ENCODE measurements at places on chromosomes 16 and 17.
A peak's percentile ranks its signal among the peaks of the same experiment; 100 is the strongest.

DNA sequence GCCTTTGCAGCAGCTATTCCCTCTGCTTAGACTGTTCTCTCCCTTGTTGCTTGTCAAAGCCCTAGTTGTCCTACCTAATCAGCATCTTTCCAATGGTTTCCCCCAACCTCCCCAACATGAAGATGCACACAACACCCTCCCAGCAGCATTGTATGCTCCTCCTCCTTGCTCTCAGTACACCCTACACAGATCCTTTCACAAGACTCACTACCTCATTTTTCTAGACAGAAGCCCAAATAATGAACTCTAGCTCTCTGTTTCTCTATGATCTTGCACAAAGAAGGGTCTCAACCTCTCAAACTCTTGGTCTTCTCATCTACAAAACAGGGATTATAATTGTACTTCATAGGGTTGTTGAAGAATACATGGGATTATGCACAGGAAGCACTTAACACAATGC lies 19.4 kb downstream of the PSME3IP1 start:
- DNase-seq, result no peak

DNA sequence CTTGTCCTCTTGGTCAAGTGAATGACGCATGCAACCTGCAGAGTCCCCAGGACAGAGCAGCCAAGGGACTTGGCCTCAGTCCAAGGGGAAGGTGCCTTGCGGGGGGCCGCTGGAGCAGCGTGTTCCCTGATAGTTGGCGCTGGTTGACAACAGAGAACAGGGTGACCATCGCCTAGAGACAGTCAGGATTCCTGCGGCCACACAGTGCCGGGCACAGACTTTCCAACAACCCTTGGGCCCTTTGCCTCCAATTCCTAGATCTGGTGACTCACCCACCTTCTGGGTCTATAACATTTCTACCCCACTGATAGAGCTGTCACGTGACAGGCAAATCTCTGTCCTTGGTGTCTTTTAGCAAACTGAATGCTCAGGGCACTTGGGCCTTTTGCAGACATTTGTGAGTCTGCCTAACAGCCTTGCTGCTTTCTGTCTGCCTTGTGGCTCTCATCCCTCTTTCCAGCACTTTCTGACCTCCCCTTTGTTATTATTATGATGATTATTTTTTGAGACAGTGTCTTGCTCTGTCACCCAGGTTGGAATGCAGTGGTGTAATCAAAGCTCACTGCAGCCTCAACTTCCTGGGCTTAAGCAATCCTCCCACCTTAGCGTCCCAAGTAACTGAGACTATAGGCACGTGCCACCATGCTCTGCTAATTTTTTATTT lies 11.9 kb upstream of the TEDC2 start:
- no peak for DNase-seq

DNA sequence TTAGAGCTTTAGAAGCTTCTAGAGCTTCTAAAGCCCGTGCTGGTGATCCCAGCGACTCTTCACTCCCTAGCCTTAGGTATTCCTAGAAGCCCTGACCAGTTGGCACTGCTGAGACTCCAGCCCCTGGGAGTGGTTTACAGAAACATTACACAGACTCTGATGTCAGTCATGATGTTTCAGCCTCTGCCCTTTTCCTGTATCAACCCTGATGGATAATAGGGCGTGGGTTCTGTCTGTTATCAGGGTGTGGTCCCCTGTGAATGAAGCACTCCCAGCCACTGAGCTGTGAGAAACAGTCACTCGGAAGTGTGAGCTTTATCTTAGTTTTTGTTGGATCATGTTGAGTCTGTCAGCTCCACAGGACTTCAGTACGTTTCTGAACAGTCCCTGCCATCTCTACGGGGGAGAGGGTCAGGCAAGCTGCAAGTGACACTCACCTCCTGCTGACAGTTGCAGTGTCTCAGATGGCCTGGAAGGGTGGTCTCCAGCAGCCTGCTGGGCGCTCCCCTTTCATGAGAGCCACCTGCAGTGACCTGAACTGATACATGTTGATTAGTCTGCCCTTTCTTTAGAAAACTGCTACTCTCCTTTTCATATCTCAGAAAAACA lies 12.8 kb downstream of the GOSR2 start:
- DNase-seq, result no peak

GRCh38 chr16:48955837-48956236 lies 325.8 kb downstream of the CBLN1 start:
- DNase-seq, result no peak

DNA sequence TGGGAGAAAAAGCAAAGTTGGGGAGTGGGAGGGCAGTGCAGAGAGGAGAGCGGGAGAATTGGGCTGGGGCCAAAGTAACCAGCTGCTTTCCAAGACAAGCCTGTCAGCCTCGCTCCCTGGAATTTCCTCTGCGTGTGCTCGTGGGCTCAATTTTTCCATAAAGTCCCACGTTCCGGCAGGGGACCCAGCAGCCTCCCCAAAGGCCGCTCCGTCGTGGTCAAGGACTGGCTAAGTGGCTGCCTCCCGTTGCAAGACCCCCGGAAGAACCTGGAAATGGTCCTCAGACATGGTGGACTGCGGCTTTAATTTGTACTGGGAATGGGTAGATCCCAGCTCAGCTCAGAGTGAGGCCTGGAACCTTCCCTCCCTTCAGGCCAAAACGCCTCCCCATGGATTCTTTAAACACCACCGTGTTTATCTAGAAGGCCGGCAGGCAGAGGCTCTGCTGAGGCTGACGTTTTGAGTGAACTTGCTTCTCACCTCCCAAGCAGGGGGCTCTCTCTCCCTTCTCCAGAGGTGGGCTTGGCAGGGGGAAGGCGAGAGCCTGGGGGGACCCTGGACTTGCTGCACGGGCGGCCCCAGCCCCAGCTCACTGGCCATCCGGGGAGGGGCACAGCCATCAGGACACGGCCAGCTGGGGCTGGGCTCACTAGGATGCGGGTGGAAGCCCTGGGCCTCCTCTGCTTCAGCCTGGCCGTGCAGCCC lies 190.0 kb downstream of the C16orf95 start:
- DNase-seq, result no peak

GRCh38 chr17:58324409-58325288 lies 3.9 kb downstream of the TSPOAP1 start:
- DNase-seq, result no peak

DNA sequence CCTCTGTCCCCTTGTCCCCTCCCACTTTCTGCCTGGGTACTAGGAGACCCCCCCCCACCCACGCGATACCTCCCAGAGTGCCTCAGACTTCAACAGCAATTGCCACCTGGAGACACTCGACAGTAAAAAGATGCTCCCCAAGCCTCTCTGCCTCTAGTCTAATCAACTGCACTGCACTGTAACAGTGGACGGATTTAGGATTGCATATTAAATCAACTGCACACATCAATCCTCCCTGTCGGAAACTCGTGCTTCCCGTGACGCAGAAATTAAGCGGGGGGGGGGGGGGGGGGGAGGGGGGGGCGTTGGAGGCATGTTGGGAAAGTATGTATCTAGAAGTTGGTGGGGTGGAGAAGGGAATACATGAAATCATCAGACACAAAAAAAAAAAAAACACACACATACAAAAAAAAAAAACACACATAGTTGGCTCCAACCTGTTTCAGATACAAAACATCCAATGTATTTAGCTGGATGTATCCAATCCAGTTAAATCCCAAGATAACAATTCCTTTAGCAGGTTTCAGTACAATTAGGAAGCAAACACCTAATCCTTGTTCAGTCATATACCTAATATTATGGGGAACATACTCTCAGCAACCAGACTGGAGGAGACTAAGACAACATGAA lies 29.7 kb downstream of the FAM222B start:
- DNase-seq, result no peak

GRCh38 chr16:86219655-86220445 lies 290.5 kb upstream of the FOXF1 start:
- DNase-seq, result no peak

- DNase-seq, result no peak
Measured at GRCh38 chr16:72125635-72126428, 32.2 kb downstream of the DHX38 start.

DNA sequence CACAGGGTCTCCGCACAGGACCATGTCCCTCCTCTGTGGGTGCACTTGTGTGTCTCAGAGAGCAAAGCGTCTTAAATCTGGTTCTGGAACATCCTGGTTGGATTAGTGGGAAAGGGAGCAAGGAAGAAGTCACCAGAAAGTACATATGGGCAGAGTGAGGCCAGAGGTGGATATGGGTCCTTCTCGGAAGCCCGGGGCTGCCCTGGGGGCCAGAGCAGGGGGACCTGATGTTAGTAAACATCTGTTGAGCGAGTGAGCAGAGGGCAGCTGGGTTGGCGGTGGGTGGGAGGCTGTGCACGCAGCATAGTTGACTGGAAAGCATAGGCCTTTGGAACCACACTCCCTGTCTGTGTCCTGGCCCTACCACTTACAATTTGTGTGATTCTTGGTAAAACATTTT lies 22.7 kb downstream of the UNC13D start:
- DNase-seq, result no peak

DNA sequence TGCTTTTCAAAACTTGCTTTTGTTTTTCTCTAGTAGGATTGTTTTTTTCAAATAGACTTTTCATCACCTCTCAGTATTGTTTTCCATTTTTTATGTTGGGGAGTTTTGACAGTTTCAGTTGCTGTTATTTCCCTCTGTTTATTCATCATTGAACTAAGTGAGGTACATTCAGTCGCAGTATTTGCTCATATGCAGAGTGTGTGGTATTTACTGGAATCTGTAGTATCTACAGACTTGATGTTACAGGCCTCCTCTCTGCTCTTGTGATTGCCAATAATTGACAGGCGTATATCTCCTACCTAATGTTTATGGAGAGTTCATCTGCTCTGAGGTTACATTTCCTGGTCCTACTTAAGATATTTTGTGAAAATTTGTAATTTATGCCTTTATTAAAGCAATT lies 49.6 kb downstream of the COX10 start:
- peak; percentile 83 for DNase-seq

DNA sequence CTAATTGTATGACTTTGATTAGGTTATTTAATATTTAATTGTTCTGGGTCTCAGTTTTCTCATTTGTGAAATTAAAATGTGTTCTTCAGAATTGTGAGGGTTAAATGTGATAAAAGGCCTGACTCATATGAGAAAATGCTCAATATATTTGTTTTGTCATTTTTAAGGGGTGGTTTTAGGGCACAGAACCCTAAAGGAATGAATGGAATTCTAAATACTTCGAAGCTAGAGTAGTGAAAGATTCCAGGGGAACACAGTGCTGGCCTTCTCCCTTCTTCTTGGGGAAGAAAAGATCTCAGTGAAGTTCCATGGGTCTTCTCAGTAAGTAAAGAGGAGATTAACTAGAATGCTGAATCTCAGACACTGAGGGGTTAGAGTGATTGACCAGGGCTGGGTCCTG lies 3.9 kb upstream of the SMPD3 start:
- DNase-seq, result no peak

GRCh38 chr17:50219342-50219741 lies 17.9 kb upstream of the COL1A1 start:
- no peak for DNase-seq

- no peak for DNase-seq
Measured at GRCh38 chr17:56751145-56751738, 82.5 kb downstream of the C17orf67 start.

- DNase-seq, result no peak
Measured at GRCh38 chr16:441447-441846, 16.0 kb downstream of the RAB11FIP3 start.

- no peak for DNase-seq
Measured at GRCh38 chr17:78977997-78978973, 1.4 kb downstream of the LGALS3BP start.

GRCh38 chr16:87042551-87043230 lies 274.5 kb downstream of the C16orf95 start:
- no peak for DNase-seq

GRCh38 chr17:50469208-50469605 lies 527 bp upstream of the CHAD start:
- no peak for DNase-seq

DNA sequence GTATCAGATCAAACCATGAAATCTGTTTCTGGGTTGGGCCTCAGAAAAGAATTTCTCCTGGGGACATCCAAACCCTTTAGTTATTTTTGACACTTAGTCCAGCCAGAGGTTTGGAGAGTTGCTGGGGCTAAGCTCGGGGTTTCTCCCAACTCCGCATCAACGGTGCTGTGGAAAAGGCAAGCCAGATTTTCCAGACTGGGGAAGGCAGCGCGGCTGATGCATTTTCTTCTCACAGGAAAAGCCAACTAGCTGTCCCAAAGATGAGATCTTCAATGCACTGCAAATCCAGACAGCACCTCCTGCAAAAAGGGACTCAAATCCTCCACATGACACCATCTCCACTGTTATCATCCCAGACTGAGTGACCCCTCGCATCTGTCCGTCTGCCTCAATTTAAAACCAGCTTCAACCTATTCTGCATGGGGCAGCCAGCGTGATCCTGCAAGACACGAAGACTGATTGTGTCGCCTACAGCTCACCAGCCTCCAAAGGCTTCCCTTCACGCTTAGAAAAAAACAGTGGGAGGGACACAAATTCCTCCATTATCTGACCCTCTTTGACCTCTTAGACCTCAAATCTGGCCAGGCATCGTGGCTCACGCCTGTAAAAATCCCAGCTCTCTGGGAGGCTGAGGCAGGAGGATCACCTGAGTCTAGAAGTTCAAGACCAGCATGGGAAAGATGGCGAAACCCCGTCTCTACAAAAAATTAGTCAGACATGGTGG lies 62.0 kb downstream of the GAS7 start:
- DNase-seq, result no peak

GRCh38 chr17:72119873-72120641 lies 763 bp upstream of the SOX9 start:
- DNase-seq, result no peak

DNA sequence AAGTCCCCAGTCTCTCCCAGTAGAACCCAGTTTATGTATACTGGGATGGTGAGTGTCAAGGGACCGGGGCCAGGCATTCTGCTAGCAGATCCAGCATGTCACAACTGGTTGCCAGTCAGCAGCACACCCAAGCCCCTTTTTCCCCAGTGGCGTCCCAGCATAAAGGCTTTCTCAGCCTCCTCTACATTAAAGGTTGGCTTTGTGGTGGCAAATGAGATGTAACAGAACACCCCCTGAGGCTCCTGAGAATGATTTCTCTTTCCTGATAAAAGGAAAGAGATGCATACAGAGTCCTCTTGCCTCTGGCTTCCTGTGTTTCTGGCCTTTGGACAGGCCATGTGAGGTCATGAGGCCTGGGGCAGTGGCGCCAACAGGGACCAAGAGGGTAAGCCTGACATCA lies 27.9 kb downstream of the IRX6 start:
- no peak for DNase-seq

GRCh38 chr16:3825103-3825502 lies 55.4 kb downstream of the CREBBP start:
- peak; percentile 46 for DNase-seq

- DNase-seq, result no peak
Measured at GRCh38 chr17:76830987-76831715, 37.1 kb upstream of the MGAT5B start.

- peak; percentile 55 for DNase-seq
Measured at GRCh38 chr17:81821603-81822311, 11.3 kb downstream of the MCRIP1 start.

- DNase-seq, result no peak
Measured at GRCh38 chr16:73473713-73474112, 425.8 kb upstream of the ZFHX3 start.

DNA sequence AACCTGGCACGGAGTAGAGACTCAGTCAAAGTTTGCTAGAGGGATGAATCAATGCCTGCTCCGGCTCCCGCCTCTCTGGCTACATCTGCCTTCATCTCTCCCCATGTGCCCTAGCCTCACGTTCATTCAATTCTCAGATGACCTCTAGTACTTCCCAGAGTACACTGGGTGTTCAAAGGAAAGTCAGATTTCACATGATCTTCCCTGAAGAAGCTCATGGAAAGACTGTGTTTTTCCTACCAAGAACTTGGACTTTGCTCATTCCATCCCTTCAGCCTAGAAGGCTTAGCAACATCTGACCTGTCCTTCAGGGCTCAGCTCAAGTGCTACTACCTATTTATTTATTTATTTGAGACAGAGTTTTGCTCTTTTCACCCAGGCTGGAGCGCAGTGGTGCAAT lies 11.1 kb upstream of the TNK1 start:
- no peak for DNase-seq

- DNase-seq, result peak; percentile 21
Measured at GRCh38 chr16:56451753-56452689, 667 bp downstream of the OGFOD1 start.
